WTC11 (cell line): ENCODE measurements at places on chromosomes 1 and 21. TPM values are rescaled to one million over a fixed set of nuclear protein-coding genes. Genes with fewer than 3 reads are reported as not detected.

DNA sequence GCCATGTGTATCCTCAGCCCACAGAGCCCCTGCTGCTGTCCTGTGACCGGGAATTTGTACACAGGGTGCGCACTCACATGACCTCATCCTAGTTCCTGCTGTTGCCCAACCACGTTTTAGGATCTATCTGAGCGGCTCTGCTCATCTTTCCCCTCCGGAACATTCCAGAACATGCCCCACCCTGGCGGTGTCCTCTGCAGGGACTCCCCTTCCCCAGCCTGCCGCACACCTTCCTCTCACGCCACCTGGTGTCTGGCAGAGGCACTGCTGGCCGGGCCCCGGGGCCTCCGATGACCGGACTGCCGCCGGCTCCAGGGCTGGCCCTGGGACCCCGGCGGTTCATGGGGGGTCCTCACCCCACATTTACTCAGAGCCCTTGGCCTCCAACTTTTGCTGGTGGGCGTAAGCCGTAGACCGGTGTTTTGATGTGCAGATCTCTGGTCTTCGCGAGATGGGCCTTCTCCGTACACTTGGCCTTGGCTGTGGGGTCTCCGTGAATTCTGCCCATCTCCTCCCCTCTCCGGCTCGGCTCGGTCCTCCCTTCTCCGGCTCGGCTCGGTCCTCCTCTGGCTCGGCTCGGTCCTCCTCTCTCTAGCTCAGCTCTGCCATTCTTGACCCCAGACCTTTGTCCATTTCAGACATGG, 29.5 kb downstream of the ARHGEF16 start:
- DNase-seq: peak; percentile 88

GRCh38 chr1:7043719-7044535, 258.7 kb downstream of the CAMTA1 start:
- peak; percentile 48 for DNase-seq

DNA sequence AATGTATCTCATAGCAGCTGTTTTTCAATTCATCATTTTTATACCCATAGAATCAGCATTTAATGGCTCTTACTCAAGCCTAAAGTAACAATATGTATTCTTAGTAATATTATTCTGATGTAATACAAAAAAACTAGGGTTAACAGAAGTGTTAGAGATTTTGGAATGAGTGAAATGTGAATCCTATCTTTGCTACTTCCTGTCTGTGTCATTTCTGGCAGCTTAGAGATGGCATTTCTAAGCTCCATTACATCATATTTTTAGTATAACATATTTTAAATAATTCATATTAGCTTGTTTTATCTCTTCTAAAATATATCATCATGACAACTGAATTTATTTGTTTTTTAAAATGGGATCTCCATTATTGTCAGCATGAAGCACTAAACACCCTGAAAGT, 90.2 kb downstream of the LRRC7 start:
- no peak for DNase-seq

GRCh38 chr1:162916407-162916806, 55.4 kb upstream of the CCDC190 start:
- DNase-seq: no peak

ZSWIM5 gene
- total RNA-seq: 2.2 to 2.6 TPM (median 2.6 TPM) in 3 replicates

- no peak for DNase-seq
These were observed 24.5 kb upstream of the POU2F1 start for GRCh38 chr1:167196166-167196565.

GRCh38 chr1:19773485-19773884, 26.2 kb downstream of the TMCO4 start:
- DNase-seq: no peak

CFAP126 gene
- not detected in 3 replicates for total RNA-seq

DNA sequence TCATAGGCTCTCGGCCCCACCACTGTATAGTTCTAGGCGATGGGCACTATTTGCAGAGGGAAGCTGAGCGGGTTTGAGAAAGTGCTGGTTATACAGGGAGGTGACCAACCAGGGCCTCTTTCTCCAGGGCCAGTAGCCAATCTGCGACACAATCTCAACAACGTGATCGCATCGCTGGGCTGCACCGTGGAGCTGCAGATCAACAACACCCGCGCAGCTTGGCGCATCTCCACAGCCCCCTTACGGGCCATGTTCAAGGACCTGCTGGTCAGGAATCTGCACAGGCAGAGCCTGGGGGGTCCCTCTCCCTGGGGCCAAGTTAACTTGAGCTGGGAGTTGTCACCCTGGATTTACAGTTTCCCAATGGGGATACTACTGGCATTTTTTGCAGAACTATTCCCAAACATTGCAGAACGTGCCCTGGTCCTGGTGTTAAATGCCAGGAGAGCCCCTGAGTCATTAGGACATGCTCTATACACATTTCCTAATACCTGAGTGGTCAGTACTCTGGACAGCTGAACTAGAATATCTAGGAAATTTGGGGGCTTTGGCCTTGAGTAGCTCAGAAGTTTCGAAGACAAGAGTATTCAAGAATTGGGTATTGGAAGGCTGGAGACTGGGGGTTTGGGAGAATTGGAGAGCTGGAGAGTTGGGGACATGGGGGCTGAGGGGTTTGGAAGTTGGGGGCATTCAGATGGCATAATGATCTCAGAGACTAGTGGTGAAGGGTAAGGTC, 6.9 kb downstream of the DCST1 start:
- no peak for DNase-seq

DNA sequence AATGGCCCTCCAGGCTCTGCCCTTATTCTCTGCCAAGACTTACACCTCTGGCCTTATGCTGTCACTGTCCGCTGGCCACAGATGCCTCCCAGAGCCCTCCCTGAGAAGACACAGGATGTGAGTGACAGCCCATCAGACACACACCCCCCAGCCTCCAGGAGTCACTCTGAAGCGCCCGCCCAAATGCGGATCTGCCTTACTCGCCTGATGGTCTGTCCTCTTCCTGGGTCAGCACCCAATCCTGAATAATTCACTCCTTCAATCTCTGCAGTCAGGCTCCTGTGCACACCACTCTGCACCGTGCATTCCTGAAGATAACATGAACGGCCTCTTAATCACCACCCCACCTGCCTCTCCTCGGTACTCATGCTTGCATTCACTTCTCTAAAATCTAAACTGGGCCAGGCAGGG, 14.7 kb downstream of the CLSTN1 start:
- DNase-seq: no peak

G0S2 gene
- 0.57 to 0.92 TPM (median 0.81 TPM) in 3 replicates for total RNA-seq

TRAPPC3 gene
- total RNA-seq: 48.9 to 52.5 TPM (median 52.0 TPM) in 3 replicates

- DNase-seq: no peak
These were observed 26.7 kb downstream of the SNX7 start for GRCh38 chr1:98688110-98688739.

- DNase-seq: peak; percentile 59
These were observed 6.6 kb upstream of the NUP133 start for GRCh38 chr1:229514578-229515275.

GRCh38 chr1:246365708-246366107, 141.4 kb downstream of the SMYD3 start:
- DNase-seq: no peak

ZFP69B gene
- total RNA-seq: 6.8 to 8.2 TPM (median 7.1 TPM) in 3 replicates

DNA sequence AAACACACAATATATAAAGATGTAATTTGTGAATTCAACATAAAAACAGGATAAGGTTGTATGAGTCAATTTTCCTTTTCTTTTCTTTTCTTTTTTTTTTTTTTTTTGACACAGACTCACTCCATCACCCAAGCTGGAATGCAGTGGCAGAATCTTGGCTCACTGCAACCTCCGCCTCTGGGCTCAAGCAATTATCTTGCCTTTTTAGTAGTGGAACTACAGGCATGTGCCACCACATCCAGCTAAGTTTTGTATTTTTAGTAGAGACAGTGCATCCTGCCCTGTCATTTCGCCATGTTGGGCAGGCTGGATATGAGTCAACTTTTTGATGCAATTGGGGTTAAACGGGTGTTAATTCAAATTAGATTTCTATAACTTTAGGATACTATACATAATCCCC, 10.3 kb upstream of the SPRR2B start:
- DNase-seq: no peak
